Activated T-helper 2 cell treated with anti-CD3 and anti-CD28 coated beads, Interferon-gamma antibody, Interleukin-2, Interleukin-4, amounts not matched to agents 10 μg/mL and 5 μg/mL and 100 μg/mL, durations not matched to agents 14 hours and 24 hours and 36 hours (primary cell): ENCODE measurements at places on chromosomes 4 and X. TPM values are rescaled to one million over a fixed set of nuclear protein-coding genes. Genes with fewer than 3 reads are reported as not detected.

DNA sequence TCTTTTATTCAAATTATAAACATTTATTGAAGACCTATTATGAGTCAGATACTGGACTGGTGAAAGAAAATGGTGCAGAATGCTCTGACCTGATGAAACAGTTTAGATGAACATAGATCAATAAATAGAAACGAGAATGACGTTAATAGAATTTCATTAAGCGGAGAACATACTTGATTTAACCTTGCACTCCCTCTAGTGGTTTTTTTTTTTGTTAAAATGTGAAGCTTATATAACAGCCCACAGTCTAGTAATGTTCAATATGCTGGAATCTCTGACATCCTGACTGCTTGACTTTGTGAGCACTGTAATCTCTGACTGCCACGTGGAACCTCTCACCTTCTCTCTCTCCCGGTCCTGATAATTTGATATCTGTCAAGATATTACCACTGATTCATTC, 32.3 kb downstream of the HDAC8 start:
- H3K4me1 ChIP-seq, result peaks cover 3% of the 10 kb centered on the region
- H3K27ac ChIP-seq, result no peak overlapping the region
- DNase-seq, result no peak
- no peak overlapping the region for H3K4me3 ChIP-seq
- no peaks in the 10 kb centered on the region for H3K27me3 ChIP-seq
- peaks cover 16% of the 10 kb centered on the region for H3K36me3 ChIP-seq

The STBD1 gene
- 0.09 TPM in 2 replicates for total RNA-seq

DNA sequence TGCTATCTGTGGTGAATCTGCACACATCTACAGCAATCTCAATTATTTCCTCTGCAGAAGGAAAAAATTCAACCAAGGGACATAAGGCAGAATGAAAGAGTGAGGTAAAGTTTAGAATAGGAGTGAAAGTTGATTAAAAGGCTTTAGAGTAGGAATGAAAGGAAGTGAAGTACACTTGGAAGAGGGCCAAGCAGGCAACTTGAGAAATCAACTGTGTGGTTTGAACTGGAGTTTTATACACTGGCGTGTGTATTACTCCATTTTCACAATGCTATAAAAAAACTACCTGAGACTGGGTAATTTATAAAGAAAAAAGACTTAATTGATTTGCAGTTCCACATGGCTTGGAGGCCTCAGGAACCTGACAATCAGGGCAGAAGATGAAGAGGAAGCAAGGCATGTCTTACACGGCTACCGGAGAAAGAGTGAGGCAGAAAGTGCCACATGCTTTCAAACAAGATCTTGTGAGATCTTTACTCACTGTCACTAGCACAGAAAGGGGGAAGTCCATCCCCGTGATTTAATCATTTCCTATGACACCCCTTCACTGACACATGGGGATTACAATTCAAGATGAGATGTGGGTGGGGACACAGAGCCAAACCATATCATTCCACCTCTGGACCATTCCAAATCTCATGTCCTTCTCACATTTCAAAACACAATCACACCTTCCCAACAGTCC, 234.8 kb downstream of the IL15 start:
- no peaks in the 10 kb centered on the region for H3K36me3 ChIP-seq
- H3K27me3 ChIP-seq, result no peaks in the 10 kb centered on the region
- no peaks in the 10 kb centered on the region for H3K4me1 ChIP-seq
- H3K4me3 ChIP-seq, result no peak overlapping the region

The TCEAL7 gene
- total RNA-seq, result not detected in 2 replicates

DNA sequence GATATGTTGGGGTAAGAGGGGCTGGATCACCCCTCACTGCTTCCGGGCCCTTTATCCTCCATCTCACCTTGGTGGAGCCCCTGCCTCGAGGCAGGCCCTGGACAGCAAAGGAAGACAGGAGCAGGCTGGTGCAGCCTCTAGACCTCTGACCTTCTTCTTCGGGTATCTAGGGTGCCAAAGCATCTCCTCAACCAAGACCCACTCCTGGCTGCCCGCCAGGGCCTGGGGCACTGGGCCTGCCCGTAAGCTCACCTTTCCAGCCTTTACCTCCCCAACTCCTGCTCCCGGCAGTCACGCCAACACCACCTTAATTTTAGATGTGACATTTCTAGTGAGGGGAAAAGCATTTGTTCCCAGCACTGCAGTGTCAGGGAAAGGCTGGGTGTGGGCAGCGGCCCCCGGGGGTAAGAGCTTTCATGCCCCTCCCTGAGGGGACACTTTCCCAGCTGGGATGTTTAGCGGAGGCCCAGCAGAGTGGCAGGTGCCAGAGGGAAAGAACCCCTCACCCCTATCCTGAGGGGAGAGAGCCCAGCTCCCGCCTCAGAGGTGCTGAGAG, 6.7 kb downstream of the MAN2B2 start:
- no peaks in the 10 kb centered on the region for H3K27me3 ChIP-seq
- no peak overlapping the region for H3K4me3 ChIP-seq
- peaks cover 76% of the 10 kb centered on the region for H3K36me3 ChIP-seq
- H3K4me1 ChIP-seq, result no peaks in the 10 kb centered on the region
- no peak for DNase-seq

DNA sequence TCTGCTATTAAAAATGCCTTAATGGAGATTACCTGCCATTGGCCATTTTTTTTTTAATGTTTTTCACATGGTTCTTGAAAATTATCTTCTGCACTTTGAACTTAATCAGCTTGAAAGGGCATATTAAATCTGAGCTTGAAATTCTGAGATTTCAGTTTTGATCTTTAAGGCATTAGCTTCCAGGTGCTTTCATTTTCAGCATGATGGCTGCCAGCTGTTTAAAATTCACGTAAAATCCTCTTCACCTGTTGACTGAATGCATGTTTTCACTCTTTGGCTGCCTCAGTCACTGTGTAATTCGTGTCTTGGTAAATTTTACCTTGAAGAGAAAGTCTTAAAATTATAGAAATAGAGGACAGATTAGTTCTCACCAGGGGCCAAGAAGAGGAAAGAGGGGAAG, 39.6 kb downstream of the SMAD1 start:
- no peak overlapping the region for H3K4me3 ChIP-seq
- peaks cover 3% of the 10 kb centered on the region for H3K27me3 ChIP-seq
- H3K4me1 ChIP-seq, result peaks cover 4% of the 10 kb centered on the region
- no peaks in the 10 kb centered on the region for H3K36me3 ChIP-seq

The USP17L21 gene
- total RNA-seq, result not detected in 2 replicates

The KIT gene
- total RNA-seq, result 0.28 and 0.55 TPM in 2 replicates

- no peaks in the 10 kb centered on the region for H3K27me3 ChIP-seq
- no peak overlapping the region for H3K4me3 ChIP-seq
- H3K36me3 ChIP-seq, result no peaks in the 10 kb centered on the region
- no peaks in the 10 kb centered on the region for H3K4me1 ChIP-seq
Observed at GRCh38 chr4:167622481-167623240, 388.4 kb upstream of the SPOCK3 start.

DNA sequence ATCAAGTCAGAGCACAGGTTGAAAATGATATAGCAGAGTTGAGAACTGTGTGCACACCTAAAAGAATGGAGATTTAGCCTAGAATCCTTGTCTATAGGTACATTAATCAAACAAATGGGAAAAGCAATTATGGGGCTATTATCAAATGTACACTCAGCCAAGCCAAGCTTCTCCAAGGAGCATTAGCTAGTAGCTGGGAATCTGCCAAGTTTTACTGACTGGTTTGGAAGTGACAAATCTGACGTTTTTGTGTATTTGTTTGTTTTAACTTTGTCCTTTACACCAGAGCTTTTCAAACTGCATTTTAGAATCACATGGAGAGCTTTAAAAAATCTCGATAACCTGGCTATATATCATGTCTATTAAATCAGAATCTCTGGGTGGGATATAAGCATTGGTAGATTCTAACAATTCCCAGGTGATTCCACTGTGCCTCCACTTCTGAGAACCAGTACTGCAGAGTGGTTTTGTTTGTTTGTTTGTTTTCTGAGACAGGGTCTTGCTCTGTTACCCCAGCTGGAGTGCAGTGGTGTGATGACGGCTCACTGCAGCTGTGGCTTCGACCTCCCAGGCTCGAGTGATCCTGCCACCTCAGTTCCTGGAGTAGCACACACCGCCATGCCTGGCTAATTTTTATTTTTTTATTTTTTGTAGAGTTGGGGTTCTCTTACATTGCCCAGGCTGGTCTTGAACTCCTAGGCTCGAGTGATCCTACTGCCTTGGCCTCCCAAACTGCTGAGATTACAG, 279.8 kb downstream of the UNC5C start:
- H3K4me3 ChIP-seq, result no peak overlapping the region
- H3K27me3 ChIP-seq, result no peaks in the 10 kb centered on the region
- H3K27ac ChIP-seq, result no peak overlapping the region
- no peaks in the 10 kb centered on the region for H3K4me1 ChIP-seq
- H3K36me3 ChIP-seq, result no peaks in the 10 kb centered on the region

The PLP1 gene
- total RNA-seq, result not detected in 2 replicates

The USP17L19 gene
- total RNA-seq, result not detected in 2 replicates

The GPRASP1 gene
- total RNA-seq, result 0.55 and 0.62 TPM in 2 replicates

DNA sequence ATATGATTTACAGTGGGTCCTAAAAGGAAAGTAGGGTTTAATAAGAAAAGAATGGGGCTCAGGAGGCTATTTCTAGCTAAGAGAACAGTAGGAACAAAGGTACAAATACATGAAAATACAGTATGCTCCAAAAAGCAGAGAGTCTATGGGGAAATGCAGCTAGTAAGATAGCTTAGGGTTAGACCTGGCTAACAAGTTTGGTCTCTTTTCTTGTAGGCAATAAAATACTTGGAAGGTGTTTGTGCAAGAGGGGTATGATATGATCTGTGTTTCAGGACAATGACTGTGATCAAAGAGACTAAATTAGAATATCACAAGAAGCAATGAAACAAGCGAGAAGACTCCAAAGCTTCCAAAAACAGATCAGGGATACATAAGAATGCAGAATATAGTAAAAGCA, 33.5 kb upstream of the SH3KBP1 start:
- H3K27ac ChIP-seq, result no peak overlapping the region
- DNase-seq, result no peak
- no peak overlapping the region for H3K4me3 ChIP-seq
- H3K4me1 ChIP-seq, result peaks cover 7% of the 10 kb centered on the region
- H3K36me3 ChIP-seq, result peaks cover 18% of the 10 kb centered on the region

DNA sequence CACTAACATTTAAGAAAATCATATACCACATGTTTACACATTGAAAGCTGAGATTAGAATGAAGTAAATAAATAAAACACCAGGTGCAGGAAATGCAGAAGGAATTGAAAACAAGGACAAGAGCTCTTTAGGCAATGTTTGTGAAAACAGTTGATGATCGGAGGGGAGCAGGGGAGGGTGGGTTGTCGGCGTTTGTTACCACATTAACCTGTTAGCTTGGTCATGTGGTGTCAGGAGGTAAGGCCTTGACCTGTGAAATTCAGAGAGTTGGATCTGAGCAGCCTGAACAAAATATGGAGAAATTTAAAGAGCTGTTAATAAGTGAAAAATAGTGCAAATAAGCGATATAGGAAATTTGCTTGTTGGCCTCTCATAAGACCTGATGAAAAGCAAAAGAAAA, 759.9 kb downstream of the PDHA2 start:
- H3K4me3 ChIP-seq, result no peak overlapping the region
- no peaks in the 10 kb centered on the region for H3K4me1 ChIP-seq
- H3K36me3 ChIP-seq, result no peaks in the 10 kb centered on the region

The FBXW7 gene
- 37.8 and 47.3 TPM in 2 replicates for total RNA-seq

The UGT8 gene
- 0.07 TPM in 1 of 2 replicates, not detected in the other for total RNA-seq

GRCh38 chrX:39810901-39811300, 286.9 kb downstream of the BCOR start:
- no peak for DNase-seq
- peaks cover 22% of the 10 kb centered on the region for H3K4me1 ChIP-seq
- no peaks in the 10 kb centered on the region for H3K27me3 ChIP-seq
